Stimulated activated CD4-positive, alpha-beta T cell treated with anti-CD3 and anti-CD28 coated beads, Interleukin-1b, Interleukin-23, amount 100 ng/mL, for 1 hour (primary cell): ENCODE measurements at places on chromosomes 1 and 21.

DNA sequence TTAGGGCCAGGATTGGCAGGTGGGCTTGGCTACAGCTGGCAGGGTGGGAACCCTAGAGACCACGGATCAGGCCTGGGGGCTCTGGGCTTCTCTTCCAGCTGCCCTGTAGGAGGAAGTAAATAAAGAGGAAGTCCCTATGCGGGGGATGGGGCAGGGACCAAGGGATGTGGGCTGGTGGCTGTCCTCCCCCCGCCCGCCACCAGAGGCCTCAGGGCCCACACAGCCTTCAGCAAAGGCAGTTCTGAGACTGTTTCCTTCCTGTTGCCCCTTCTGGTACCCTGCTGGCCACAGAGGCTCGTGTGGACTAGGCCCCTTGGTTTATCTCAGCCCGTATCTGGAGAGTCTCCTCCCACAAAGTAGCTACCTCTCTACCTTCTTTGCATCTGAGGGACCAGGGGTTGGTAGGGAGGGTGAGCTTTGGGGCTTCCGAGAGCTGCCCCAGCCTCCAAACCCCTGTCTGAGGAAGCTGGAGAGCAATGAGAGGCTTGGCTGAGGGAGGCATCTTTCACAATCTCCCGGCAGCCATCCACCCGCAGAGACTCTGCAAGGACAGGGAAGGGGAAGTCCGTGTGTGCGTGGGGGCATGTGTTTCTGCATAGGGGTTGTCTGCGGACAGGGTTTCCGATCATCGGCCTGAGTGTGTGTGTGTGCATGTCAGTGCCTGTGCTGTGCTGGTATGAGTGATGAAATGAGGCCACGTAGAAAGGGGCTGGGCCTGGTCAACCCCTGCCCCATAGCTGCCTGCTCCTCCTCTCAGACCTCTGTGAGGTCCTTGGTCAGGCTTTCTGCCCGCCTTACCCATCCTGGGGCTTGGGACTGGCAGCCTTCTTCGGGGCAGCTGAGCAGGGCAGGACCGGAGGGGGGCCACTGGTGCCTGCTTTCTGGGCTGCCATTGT lies 12.5 kb downstream of the RPS6KA1 start:
- no peak for DNase-seq

DNA sequence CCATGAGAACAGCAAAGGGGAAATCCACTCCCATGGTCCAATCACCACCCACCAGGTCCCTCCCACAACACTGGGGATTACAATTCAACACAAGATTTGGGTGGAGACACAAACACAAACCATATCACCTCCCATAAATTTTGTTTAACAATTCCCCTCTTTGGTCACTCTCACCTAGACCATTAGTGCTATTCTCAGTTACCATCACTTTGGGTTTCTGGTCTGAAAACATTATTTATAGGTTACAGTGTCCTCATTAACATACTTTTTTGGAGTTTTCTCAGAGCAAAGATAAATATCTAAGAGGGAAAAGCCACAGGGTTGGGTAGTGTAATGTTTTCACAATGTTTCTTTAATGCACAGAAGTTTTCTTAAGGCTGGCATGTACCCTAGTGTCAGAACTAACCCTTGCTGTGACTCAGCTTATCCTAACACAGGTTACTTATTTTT lies 47.7 kb upstream of the DNAH14 start:
- DNase-seq = no peak

DNA sequence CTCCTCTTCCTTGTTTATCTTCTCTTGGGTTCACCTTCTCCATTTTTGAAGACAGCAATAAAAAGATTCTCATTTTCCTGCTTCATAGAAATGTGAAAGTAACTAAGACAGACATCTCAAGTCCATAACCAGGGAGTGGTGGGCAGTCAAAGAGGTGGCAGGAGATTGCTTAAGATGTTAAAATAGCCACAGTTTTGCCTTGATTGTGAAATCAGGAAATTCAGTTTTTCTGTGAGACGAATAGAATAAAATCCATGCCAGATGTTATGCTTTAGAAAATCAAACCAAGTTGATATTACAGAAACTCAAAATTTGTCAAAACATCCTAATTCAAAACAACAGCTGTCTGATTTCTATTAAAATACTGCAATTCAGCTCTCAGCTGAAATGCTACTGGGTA lies 57.2 kb downstream of the TNN start:
- DNase-seq = no peak

DNA sequence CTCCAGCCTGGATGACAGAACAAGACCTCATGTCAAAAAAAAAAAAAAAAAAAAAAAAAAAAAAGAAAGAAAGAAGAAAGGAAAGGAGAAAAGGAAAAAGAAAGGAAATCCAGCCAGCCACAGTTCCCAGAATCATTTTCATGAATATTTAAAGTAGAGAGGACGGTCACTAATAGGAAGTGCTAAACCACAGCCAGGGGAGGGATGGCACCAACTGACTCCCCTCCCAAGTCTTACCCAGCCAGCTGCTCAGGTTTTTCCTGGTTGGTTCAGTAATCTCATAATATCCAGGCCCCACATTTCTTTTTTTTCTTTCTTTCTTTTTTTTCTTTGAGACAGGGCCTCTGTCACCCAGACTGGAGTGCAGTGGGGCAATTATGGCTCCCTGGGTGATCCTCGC lies 63.9 kb upstream of the AK4 start:
- DNase-seq = no peak

DNA sequence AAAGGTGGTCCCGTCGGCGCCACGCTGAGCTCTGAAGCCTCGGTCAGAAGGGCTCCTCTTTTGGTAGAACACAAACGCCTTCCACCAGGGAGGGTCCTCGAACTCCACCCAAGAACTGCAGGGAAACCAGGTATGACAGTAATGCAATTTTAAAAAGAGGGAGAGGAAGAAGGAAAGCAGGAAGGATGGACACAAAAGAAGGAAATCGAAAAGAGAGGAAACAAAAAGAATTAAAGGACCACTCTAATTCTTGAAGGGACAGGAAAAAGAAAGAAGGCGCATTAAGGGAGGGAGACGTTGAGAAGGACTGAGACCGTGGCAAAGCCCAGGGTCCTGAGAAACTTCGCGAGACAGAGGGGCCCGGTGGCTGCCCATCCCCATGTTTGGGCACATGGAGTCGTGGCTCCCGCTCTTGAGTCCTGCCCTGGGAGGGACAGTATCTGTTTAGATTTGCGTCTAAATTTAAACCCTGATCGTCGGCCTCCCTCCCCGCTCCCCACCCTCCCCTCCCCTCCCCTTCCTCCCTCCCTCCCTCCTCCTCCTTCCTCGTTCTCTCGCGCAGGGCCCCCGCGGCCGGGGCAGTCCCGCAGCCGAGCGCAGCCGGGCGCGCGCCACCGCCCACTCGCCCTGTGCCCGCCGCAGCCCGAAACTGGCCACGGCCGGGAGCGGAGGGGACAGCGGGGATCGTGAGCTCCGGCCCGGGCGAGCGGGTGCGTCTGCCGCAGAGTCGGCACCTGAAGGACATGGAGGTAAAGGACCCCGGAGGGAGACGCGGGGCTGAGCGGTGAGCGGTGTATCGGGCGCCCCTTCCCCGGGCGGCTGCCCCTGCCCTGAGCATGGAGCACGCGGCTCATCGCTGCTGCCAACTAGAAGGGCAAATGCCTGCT lies at the start of gene RCSD1:
RCSD1 (plus strand) TSS at position 552 of the 887 bp plus-strand sequence; CDS start at position 744, 192 bp downstream.
- peak; percentile 20 for DNase-seq

GRCh38 chr1:6270401-6270800 lies 9.5 kb upstream of the GPR153 start:
- DNase-seq = no peak

DNA sequence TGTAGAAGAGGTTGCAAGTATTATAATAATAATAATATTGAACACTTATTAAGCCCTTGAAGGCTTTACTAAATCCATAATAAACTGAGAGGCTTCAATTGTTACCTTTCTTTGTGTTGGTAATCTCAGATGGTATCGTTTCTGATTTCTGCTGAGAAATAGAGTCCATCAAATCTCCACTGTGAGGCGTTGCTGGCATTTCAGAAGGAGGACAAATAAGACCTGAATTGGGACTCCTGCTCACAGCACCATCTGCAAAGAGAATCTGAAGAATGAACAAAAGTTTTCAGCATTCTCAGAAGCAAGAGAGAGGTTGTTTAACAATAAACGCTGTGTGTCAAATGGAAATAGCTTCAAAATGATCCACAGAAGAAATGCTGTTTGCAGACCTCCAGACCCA lies 93.7 kb downstream of the WDR3 start:
- DNase-seq = no peak

DNA sequence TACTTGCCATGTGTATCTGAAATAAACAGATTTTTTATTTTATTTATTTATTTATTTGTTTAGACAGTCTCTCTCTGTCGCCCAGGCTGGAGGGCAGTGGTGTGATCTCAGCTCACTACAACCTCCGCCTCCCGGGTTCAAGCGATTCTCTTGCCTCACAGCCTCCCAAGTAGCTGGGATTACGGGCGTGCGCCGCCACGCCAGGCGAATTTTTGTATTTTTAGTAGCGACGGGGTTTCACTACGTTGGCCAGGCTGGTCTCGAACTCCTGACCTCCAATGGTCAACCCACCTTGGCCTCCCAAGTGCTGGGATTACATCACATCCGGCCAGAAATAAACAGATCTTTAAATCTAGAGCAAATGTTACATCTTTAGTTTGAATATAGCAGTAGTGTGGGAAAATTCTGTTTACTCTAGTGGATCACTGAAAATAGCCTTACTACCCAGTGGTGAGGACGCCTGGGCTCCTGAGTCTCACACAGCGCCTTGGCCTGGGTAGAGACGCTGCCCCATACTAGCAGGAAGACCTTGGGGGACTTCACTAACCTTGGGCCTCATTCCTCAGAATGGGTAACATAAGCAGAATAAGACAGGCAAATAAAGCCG lies 709 bp downstream of the GART start:
- DNase-seq = no peak

- no peak for DNase-seq
These were observed 57.4 kb upstream of the CITED4 start for GRCh38 chr1:40919475-40920011.

GRCh38 chr1:54499360-54500106 lies 48.5 kb upstream of the ACOT11 start:
- DNase-seq = no peak

GRCh38 chr1:29703596-29704370 lies 467.5 kb downstream of the PTPRU start:
- no peak for DNase-seq

DNA sequence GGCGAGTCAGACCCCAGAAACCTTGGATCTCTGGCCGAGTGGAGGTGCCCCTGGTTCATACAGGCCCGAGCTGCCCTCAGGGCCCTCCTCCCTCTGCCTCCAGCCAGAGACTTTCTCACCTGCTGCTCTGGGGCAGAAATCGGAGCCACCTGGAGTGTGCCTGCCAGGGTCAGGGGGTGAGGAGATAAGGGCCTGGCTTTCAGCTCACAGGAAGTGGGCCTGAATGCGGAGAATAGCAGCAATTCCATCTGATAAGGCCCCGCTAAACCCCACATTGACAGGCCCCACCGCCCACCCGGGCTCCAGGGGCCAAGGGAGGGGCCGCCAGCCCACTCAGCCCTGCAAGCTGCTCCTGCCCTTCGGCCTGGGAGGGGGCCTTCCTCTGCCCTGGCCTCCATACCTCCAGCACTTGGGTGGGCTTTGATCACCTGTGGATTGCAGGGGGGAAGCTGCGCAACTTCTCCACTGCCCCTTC lies 123.7 kb upstream of the ARHGEF16 start:
- no peak for DNase-seq

GRCh38 chr1:179169616-179170467 lies 59.6 kb downstream of the ABL2 start:
- DNase-seq = no peak

- no peak for DNase-seq
These were observed 775.6 kb downstream of the LTN1 start for GRCh38 chr21:28216976-28217523.

- no peak for DNase-seq
These were observed 193.7 kb downstream of the FOXD2 start for GRCh38 chr1:47631411-47631995.

DNA sequence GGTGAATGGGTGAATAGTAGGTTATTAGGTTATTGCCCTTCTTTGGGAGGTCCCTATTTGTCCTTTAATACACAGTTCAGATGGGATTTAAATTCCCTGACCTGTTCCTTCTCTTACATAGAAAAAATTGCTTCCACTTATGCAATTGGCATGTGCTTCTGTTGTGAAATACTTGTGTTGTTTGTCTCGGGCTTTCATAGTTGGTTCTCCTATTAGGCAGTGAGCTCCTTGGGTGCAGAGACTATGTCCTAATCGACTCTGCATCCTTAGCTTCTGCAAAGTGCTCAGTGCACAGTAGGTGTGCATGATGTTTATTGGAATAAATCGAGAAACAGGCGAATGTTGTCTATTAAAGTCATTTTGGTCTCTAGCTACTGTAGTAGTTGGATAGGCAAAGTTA lies 1.3 kb upstream of the PDE4B start:
- DNase-seq = no peak

DNA sequence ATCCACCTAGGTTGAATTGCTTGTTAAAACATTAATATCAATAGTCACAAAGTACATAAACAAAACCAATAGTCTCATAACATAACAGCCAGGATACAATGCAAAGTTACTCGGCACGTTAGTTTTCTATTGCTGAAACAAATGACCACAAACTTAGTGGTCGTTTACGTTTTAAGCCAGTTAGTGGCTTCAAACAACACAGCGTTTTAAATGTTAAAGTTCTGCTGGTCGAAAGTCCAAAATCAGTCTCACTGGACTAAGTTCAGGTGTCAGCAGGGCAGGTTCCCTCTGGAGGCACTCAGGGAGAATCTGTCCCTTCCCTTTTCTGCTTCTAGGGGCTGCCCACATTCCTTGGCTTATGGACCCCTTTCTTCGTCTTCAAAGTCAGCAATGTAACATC lies 35.6 kb upstream of the ATP1A1 start:
- no peak for DNase-seq

- DNase-seq = no peak
These were observed 36.4 kb downstream of the ZNF496 start for GRCh38 chr1:247295274-247295684.

DNA sequence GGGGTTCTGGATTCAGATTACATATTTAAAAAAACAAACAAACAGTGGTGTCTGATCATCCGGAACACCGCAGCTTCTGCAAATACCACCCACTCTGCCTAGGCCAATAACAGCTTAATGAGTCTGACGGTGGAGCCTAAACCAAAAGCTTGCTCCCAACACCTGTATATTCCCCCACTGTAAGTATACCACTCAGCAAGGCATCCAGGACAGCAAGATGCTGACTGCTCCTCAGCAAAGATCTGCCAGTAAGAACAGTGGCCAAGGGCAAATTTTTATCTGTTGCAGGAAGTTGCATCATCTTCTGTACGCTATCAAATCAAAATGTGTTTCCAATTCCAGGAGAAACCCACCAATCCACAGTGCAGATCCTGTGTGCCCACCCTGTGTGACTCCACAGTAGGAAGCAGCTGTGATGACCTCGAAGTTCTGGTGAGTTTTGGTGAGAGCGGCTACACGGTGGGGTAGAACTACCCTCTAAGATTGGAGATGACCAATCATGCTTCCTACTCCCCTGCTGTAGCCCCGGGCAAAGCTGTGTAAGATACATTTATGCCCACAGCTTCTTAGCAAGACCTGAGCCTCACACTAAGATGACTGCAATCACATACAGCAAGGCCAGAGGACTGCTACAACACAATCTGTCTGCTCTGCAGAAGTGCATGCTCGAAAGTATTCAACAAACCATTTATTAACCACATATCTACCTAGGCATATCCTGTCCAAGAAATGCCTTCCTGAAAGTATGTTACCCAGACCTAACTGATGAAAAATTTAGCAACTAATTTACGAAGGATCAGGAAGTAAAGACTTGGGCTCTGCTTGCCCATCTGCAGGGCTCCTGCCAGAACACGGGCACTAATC lies 30.5 kb downstream of the SIPA1L2 start:
- DNase-seq = no peak
